ENCODE measurements at places on chromosomes 12 and 14.
A peak's percentile ranks its signal among the peaks of the same experiment; 100 is the strongest.

- no peak for DNase-seq
These were observed 10.8 kb downstream of the PTGR2 start for GRCh38 chr14:73862480-73862879.

- DNase-seq = peak; percentile 18
These were observed 62.8 kb downstream of the TSHR start for GRCh38 chr14:81018251-81018650.

DNA sequence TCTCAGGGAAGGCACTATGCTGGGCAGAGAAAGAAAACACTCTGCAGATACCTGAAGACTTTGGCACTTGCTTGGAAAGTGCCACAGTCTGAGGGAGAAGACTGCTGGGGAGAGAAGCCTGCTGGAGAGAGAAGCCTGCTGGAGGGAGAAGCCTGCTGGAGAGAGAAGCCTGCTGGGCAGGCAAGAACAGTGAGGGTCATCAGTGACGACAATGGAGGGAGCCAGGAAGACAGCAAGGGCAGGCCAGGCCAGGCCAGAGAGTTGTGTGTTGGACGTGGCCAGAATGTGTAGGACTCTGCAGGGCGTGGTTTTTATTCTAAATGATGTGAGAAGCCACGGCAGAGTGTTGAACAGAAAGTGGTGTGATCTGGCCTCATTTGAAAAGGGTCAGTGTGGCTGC, 185.3 kb upstream of the ABCD2 start:
- DNase-seq = no peak

GRCh38 chr12:108126212-108126611, 2.9 kb upstream of the WSCD2 start:
- no peak for DNase-seq

GRCh38 chr14:44211718-44212117, 295.4 kb downstream of the FSCB start:
- DNase-seq = peak; percentile 20

DNA sequence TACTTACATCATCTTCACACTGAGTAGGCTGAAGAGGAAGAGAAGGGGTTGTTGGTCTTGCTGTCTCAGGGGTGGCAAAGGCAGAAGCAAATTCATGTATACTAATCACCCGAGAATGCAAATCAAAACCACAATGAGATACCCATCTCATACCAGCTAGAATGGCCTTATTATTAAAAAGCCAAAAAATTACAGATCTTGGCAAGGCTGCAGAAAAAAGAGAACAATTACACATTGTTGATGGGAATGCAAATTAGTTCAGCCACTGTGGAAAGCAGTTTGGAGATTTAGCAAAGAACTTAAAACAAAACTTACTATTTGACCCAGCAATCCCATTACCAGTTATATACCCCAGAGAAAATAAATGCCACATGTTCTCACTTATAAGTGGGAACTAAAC, 154.9 kb downstream of the SEC23A start:
- no peak for DNase-seq

- DNase-seq = no peak
These were observed 140.6 kb downstream of the ITPR2 start for GRCh38 chr12:26692407-26692806.

DNA sequence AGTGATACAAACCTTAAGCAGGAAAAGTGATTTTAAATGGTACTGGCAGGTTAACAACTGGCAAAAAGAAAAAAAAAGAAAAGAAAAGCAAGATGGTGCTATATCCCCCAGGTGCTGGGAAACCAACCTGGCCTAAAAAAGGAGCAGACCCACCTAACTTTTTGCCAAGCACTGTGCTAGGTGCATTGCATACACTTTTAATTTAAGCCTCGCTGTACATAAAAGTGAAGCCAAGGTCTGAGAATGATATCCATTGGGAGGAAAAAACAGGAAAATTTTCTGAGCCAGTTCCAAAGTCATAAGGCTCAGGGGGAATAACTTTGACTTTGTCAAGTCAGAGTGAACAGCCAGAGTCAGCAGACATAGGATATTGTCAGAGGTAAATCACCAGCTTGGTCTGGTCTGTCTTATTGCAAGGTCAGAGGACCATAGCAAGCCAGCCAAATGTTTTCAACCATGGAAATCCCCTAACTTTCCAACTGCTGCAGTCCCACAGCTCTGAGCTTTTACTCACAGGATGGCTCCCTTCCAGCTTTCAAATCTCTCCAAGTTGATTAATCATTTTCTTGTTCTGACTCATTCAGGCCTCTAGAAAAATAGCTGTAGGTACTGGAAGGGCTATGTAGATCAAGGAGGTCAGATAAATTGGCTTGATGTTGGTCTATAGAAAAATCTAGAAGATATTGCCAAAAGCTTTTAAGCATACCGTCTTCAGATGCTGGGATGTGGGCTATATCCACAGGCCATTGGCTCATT, 412.9 kb downstream of the RAD51B start:
- no peak for DNase-seq

GRCh38 chr12:111437816-111438454, 32.2 kb downstream of the SH2B3 start:
- DNase-seq = peak; percentile 91

DNA sequence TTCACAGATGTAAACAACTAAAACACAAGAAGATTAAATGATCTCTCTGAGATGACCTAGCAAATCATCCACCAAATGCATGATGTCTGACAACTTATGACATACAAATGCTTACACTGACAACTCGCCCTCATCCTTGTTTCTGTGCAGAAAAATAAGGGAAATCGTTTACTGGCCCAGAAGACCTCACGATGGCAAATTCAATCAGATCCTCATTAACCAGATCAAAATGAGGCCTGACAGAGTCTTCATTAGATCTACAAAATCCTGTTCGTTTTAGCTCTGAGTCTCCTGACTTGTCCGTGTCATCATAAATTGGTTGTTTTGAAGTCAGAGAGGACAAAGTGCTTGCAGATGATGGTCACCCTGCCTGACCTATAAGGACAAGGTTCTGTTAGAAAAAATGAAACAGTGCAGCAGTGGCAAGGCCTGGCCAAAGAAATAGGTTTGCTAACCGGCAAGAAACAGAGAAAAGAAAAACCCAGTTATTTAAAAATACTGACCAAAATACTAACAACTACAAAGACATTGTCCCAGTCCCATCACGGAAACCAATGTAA, 109.5 kb downstream of the BTG1 start:
- DNase-seq = no peak

GRCh38 chr12:62361048-62361447, 100.8 kb downstream of the USP15 start:
- no peak for DNase-seq

Measured in HL-60 (cell line).